ENCODE measurements at places on chromosomes 5 and 9.

GRCh38 chr5:77770293-77771005 lies 5.7 kb downstream of the TBCA start:
- no peak for DNase-seq

DNA sequence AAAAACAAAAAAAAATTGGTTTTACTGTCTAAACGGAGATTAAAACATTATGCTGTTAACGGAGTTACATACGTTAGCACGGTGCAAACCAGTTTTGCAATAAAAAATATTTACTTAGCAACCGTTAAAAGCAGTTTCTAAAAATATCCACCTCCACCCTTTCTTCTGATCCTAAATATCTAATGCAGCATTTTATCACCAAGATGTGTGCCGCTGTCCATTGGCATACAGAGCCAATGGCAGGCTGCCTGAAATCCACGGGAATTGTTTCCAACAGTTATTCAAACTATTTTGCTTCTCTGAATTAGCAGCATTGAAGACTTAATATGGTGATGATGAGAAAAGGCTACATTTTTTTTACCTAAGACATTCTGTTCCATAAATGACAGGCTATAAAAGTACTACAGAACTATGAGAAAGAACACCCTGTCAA lies 61.6 kb downstream of the CSNK1A1 start:
- no peak for DNase-seq

GRCh38 chr9:21564175-21564574 lies 82.1 kb upstream of the IFNE start:
- DNase-seq, result no peak

GRCh38 chr5:2433086-2433485 lies 318.4 kb downstream of the IRX2 start:
- no peak for DNase-seq

- no peak for DNase-seq
These were observed 65.2 kb downstream of the PBX3 start for GRCh38 chr9:125812403-125812802.

DNA sequence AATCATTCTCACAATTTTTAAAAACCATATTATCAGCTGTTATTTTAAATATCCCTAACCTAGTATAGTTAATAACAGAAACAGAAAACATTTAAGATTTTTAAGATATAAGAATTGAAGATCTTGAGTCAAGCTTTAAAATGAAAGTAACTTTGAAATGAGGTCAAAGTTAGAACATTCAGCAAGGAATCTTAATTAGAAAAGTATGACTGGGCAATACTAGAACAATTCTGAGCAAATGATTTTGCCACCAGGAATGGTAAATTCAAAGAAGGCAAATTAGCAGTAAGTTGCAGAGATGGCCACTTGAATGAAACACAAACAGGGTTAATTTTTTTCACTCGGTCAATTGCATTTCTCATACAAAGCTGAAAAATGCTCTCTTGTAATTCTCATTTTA lies 117.9 kb downstream of the NXNL2 start:
- DNase-seq, result no peak

- DNase-seq, result no peak
These were observed 32.7 kb downstream of the PSD2 start for GRCh38 chr5:139828207-139828895.

DNA sequence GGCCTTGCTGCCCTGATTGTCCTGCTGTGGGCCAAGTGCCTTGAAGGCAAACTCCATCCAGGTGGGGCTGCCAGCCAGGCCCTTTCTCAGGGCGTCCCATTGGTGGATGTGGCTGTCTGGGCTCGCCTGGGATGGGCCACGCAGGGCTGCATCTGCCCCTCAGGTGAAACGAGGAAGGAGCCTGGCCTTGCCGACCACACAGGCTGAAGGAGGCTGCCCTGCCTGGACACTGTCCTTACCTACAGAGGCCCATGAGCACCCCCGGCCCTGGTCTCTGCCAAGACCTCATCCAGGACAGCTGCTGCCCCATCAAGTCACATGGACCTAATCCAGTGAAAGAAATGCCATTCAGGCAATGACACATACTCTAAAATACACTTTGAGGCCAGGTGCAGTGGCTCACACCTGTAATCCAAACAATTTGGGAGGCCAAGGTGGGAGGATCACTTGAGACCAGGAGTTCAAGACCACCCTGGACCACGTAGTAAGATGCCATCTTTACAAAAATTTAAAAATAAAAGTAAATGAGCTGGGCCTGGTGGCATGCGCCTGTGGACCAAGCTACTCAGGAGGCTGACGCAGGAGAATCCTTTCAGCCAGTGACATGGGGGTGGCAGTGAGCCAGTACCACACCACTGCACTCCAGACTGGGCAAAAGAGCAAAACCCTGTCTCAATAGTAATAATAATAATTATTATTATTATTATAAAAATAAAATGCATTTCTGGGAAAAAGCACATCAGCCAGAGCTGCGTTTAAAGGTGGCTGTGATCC lies 33.9 kb downstream of the PNPLA7 start:
- no peak for DNase-seq

- DNase-seq, result no peak
These were observed 975 bp upstream of the NXNL2 start for GRCh38 chr9:88533951-88534455.

GRCh38 chr5:107619781-107620180 lies 51.0 kb downstream of the EFNA5 start:
- no peak for DNase-seq

- no peak for DNase-seq
These were observed 17.6 kb upstream of the SETX start for GRCh38 chr9:132372177-132373095.

DNA sequence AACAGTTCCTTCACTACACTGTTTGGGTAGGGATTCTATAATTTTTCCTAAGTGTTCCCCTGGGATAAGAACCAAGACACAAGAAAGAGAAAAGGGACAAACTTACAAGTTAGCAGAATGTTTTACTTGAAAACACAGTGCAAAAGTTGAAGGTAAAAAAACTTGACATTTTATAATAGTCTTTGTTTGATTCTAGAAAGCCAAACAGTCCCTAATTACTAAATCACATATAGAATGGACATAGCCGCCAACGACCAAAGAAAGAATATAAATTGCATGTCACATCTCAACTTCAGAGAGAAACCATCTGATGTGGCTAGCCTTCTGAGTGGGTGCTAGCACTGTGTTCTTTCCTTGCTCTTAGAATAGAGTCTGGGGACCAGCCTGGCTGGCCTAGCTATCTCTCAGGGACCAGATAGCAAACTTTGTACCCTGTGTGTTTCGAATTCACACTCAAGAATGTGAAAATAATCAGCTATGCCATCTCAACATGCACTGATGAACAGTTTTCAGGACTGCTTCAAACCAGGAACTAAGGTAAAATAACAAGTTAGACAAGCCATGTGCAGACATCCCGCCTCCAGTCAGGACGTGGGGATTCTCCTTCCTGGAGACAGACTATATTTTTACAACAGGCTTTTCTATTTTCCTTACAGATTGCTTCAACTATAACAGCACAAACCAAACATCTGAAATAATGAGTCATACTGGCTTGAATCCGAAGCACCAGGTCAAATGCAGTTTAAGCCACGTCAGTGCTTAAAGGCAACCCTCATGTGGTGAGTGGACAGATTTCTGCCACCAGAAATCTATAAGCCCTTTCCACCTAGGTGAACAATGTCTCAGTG lies 53.7 kb downstream of the LHFPL2 start:
- DNase-seq, result peak; percentile 77

DNA sequence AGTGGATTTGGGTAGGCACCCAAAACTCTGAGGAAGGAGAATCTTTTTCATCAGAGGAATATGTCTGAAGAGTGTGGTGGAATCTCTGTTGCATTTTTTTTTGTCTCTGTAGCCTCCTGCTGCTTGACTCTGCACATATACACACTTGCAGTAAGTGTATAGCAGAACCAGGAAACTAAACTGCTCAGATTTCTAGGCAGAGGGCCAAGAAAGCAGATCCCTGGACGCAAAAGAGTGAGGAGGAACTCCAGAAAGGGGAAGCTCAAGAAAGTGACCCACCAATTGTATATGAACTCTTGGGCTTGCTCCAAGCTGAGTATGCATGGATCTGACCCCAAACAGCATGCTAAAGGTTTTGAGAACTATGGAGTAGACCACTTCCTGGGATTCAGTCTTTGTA lies 181.8 kb downstream of the GADD45G start:
- no peak for DNase-seq

Measured in Panc1 (cell line).